ENCODE measurements at places on chromosomes 1 and 21. TPM values are rescaled to one million over a fixed set of nuclear protein-coding genes. Genes with fewer than 3 reads are reported as not detected.
A peak's percentile ranks its signal among the peaks of the same experiment; 100 is the strongest.

DNA sequence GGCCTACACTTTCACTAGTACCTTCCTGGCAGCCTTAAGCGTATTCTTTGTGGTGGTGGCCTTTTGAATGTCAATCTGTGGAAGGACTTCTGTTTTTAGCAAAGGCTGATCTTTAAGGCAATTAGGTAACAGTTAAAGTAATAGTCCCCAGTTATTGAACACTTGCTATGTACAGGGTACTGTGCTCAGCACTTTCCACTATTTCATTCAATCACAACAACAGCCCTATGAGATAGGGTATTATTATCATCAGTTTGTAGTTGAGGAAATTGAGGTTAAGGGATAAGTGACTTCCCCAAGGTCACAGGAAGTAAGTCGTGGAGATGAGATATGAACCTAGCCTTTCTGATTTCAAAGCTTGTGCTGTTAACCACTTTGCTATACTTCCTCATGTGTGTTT lies 185.7 kb downstream of the ST6GALNAC3 start:
- H3K27ac ChIP-seq = no peak overlapping the region
- no peaks in the 10 kb centered on the region for H3K4me1 ChIP-seq
- no peak overlapping the region for H3K4me3 ChIP-seq
- H3K36me3 ChIP-seq = no peaks in the 10 kb centered on the region
- H3K27me3 ChIP-seq = no peaks in the 10 kb centered on the region
- DNase-seq = no peak

DNA sequence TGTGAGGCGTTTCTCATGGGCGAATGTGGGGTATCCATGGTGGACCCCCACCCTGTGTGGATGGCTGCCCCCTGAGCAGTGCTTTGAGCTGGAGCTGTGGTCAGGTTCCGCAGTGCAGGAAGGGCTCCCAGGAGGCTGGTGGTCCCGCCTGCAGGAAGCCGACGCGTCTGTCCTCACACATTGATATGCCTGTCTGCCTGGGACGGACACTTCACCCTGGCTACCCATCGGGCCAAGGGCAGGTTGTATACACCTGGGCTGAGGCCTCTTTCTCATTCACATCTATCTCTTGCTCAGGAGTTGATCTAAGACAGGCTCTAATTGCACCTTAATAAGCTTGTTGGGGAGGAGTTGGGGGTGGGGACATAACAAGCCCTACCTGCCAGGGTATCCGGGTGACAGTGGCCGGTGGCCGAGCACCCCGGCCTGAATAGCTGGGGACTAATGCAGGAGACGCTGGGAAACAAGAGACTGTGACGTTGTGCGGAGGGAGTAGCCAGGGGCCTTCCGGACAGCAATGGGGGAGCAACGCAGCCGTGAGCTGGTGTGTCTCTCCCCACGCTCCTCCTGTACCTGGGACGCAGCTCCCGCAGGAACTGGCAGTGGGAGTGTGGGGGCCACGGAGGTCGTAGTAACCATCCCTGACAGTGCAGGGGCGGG lies 21.7 kb downstream of the PDXK start:
- no peak for DNase-seq
- no peaks in the 10 kb centered on the region for H3K27me3 ChIP-seq
- no peaks in the 10 kb centered on the region for H3K36me3 ChIP-seq
- H3K4me1 ChIP-seq = peaks cover 18% of the 10 kb centered on the region

DNA sequence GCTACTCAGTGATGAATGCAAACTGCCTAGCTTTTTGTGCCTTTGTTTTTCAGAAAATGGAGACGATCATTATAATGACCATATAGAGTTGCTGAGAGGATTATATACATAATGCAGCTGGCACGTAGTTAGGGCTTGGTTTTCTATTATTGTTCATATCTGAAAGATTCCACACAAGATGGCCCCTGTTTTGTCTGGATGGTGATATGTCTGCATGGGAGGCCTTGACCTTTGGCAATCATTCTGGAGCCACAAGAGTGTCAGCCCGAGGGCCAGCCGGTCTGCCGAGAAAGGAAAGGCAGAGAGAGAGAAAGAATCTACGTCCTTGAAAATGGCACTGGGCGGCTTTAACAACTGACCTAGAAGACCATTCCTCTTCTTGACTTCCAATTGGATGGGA lies 5.7 kb upstream of the SH2D1B start:
- H3K36me3 ChIP-seq = no peaks in the 10 kb centered on the region
- DNase-seq = no peak
- H3K4me1 ChIP-seq = no peaks in the 10 kb centered on the region
- no peak overlapping the region for H3K27ac ChIP-seq
- H3K4me3 ChIP-seq = no peak overlapping the region
- no peaks in the 10 kb centered on the region for H3K27me3 ChIP-seq

DNA sequence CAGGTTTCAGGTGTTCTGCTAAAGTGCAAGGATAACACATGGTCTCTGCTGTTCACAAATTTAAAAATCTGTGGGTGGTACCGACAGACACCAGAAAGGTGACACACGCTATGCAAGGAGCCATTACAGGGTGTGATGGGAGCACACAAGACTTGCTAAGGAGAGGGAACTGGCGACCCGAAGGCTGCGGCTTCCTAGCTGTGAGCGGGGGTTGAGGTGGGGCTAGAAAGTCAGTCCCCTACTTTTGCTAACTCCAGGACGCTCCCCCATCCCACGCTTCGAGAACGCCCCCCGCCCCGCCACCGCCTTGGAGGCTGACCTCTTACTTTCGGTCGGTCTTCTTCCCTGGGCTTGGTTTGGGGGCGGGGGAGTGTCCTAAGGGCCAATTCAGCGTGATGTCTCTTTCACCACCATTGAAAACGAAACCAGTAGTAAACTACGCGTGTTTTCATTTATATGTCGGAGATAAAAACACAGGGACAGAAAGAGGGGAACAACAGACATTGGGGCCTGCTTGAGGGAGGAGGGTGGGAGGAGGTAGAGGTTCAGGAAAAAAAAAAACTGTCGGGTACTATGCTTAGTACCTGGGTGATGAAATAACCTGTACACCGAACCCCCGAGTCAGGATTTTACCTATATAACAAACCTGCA lies 1.1 kb downstream of the CKS1B start:
- peaks cover 11% of the 10 kb centered on the region for H3K36me3 ChIP-seq
- H3K4me3 ChIP-seq = peak overlapping the region; percentile 77
- H3K27me3 ChIP-seq = no peaks in the 10 kb centered on the region
- H3K27ac ChIP-seq = peak overlapping the region; percentile 98

- no peaks in the 10 kb centered on the region for H3K27me3 ChIP-seq
- peaks cover 5% of the 10 kb centered on the region for H3K36me3 ChIP-seq
- H3K4me1 ChIP-seq = peaks cover 19% of the 10 kb centered on the region
These were observed 1.8 kb downstream of the CDKN2C start for GRCh38 chr1:50971748-50972305.

DNA sequence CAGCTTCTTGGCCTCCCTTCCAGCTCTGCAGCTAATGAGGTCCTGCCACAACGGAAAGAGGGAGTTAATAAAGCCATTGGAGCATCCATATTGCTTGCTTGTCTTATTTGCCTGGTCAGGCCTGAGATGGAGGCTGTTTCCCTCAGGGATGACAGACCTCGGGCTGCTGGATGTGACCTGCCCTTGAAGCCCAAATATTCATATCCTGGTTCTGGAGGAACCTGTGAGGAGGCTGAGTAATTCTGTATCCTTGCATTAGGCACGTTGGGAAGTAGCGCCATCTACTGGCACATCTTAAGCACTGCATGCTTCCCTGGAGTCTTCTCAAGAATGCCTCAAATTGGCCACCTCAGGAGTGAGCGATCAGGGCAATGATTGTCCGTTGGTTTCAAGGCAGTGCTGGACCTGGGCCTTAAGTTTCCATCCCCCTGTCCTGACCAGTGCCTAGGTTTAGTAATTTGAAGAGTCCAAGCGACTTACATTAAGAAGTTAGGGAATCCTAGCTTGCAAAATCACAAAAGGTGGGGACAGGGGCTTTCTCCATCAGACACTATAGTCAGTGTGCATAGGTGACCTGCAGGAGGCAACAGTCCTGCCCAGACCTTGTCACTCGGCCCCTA lies 13.8 kb upstream of the NASP start:
- DNase-seq = peak; percentile 81
- no peak overlapping the region for H3K4me3 ChIP-seq
- no peaks in the 10 kb centered on the region for H3K27me3 ChIP-seq
- H3K4me1 ChIP-seq = no peaks in the 10 kb centered on the region
- no peak overlapping the region for H3K27ac ChIP-seq

DNA sequence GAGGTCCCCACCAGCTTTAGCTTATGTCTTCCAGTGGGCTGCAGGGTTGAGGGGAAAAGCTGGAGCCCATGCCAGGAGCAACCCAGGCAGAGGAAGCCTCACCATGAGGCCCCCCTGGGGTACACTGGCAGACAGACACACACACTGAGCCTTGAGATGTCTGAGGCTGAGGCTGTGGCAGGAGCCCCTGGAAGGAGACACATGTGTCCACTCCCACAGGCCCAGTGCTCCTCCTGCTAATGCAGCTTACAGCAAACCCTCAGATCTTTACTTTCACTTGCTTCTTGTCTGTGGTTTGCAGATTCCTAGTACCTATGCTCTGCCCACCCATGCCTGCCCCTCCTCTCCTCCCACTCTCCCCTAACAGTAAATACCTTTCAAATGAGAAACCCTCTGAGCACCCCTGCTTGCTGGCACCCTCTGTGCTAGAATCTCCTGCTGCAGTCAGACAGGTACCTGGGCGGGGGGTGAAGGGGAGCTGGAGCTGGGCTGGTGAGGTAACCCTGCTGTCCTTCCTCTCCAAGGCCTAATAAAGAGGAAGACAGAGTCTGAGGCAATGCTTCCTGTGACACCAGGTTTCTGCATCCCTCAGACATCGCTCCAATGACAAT lies 63.4 kb upstream of the NEK2 start:
- no peaks in the 10 kb centered on the region for H3K27me3 ChIP-seq
- no peak for DNase-seq
- H3K36me3 ChIP-seq = no peaks in the 10 kb centered on the region
- H3K4me3 ChIP-seq = no peak overlapping the region
- peak overlapping the region; percentile 99 for H3K27ac ChIP-seq
- peaks cover 79% of the 10 kb centered on the region for H3K4me1 ChIP-seq

Gene FLG2
- total RNA-seq = not detected

Gene FCRL2
- not detected for total RNA-seq

Gene JAM2
- total RNA-seq = 0.21 TPM

Gene C1orf94
- not detected for total RNA-seq

Gene OR6N1
- not detected for total RNA-seq

Gene PODN
- total RNA-seq = 0.23 TPM
